Naive thymus-derived CD8-positive, alpha-beta T cell (primary cell): ENCODE measurements at places on chromosomes 12 and 14.
A peak's percentile ranks its signal among the peaks of the same experiment; 100 is the strongest.

DNA sequence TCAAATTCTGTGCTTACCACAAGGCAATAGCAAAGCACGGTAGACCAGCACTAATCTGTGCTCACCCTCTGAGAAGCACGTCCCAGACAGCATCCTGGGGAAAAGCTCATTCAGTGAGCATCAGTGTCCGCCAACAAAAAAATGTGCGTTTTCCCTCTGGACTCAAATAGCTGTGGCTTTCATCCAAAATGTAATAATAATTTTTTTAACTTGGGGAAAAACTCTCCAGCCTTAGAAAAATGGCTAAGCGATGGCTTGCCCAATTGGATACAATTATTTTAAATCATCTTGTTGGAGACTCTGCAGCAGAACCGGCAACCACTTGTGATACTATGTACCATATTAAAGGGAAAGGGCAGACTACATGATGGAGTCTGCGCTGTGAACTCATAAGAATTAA, 1.1 kb upstream of the KRT77 start:
- no peak for DNase-seq

DNA sequence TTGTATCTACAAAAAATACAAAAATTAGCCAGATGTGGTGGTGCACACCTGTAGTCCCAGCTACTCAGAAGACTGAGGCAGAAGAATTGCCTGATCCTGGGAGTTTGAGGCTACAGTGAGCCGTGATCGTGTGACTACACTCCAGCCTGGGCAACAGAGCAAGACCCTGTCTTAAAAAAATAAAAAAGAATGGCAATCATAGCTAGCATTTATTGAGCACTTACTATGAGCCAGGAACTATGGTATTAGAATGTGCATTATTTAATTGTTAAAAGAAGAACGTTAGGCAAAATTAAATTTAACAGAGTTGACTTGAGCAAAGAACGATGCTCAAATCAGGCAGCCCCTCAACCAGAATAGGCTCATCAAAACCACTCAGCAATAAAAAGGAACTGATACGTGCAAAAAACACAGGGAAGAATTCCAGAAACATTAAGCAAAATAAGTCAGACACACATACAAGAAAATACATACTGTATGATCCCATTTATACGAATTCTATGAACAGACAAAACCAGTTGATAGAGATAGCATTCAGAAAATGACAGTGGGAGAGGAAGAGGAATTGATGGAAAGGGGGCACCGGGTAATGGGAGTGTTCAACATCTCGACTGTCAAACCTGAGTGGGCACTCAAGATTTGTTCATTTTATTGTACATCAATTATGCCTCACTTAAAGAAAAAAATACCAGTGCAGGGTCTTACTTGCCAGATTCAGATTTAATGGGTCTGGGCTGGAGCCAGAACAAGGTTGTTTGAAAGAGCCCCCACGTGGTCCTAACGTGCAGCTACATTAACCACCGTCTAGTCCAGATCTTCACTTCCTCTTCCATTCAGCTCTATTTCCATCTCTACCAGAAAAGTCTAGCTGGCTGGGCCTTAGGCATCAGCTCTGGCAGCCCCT, 8.0 kb downstream of the SCNN1A start:
- DNase-seq = peak; percentile 30

DNA sequence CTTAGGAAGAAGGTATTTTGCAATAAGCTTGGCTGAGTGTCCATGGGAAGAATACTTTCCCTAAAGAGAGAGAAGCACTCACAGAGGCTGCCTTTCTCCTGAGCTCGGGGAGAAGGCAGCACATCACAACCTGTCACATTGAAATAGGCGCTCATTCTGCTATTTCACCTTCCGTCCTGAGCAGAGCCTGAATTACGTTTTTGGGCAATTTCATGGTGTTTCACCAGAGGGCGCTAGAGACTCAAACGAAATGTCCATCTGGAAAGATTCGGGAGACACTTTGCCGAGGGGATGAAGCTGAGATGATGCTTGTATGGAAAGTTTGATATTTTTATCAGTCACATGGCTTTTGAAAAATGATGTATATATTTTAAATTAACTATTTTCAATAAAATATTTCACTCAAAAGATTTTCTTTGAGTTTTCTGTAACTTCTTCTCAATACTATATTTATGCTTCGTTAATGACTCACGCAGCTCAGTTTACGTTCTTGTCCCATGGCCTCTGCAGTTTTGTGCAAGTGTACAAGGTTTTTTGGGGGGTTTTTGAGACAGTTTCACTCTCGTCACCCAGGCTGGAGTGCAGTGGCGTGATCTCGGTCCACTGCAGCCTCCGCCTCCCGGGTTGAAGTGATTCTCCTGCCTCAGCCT, 17.4 kb upstream of the B4GALNT3 start:
- DNase-seq = peak; percentile 43

DNA sequence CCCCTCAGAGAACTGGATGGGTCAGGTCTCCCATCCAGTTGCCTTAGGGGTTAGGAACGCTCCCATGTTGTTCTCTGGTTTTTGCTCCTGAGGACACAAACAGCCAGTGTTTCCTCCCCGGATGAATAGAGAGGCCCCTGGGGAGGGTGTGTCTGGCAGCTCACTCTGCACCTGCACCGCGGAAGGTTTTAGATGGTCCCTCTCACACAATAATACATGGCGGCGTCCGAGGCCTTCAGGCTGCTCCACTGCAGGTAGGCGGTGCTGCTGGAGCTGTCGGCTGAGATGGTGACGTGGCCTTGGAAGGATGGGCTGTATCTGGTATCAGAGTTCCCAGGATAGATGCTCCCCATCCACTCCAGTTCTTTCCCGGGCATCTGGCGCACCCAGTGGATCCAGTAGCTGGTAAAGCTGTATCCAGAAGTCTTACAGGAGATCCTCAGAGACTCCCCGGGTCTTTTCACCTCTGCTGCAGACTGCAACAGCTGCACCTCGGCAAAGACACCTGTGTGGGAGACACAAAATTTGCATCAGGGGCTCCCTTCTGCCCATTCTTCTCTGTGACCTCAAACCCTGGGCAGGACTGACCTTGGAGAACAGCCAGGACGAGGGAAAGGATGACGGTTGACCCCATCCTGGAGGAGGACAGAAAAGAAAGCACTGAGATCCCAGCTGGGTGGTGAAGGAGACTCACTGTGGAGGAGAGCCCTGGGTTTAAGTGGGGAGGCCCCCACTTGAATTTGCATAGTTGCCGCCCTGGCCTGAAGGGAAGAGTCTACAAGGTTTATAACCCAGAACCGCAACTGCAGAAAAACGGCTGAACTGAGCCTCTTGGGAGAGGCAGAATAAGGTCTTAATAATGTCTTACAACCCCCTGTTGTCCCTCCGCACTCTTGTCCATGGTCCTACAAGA, 1324.8 kb downstream of the TMEM121 start:
- DNase-seq = no peak
